ENCODE measurements at places on chromosomes 1 and 21. TPM values are rescaled to one million over a fixed set of nuclear protein-coding genes. Genes with fewer than 3 reads are reported as not detected.

The DPH5 gene
- 56.5 TPM for total RNA-seq

The SPRR5 gene
- not detected for total RNA-seq

The GORAB gene
- total RNA-seq = 9.0 TPM

The FNBP1L gene
- total RNA-seq = 0.81 TPM

DNA sequence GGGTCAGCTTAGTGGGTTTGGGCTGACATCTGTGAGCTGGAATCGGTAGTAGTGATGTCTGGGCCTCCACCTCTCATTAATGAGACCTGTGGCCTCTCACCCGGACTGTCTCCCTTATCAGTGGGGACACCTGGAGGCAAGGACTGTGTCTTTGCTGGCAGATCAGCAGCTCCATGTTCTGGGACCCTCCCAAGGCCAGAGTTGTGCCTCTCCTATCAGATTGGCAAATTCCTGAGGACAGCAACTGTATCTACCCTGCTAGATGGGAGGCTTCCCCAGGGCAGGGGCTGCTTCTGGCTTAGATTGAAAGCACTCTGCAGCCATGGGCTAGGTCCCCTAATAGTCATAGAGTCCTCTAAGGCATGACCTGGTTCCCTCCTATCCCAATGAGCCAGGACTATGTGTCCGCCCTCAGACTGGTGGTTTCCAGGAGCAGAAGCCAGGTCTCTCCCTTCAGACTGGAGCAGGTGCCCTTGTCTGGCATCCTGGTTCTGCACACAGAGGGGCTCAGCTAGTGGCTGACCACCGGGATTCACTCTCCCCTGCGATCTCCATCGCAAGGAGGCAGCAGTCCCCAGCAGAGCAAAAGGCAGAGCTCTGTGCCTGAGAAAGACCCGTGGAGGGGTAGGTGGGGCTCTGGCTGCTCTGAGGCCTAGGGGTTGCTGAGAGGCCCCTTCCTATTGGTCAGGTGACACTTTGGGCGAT lies 5.8 kb downstream of the DRAXIN start:
- DNase-seq = no peak

DNA sequence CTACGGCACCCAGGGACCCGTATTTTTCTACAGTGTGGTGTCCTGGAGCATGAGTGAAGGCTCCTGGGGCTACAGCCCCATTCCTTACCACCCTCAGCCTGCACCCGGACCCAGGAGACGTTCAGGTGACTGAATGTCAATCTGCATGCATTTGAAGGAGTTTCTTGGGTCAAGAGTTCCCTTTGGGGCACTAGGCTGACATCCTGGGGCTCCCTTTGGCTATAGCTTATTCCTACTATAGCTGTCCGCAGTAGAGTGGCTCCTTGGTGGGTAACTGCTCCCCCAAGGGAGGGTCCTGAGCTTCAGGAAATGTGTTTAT lies 19.9 kb upstream of the LRRN2 start:
- no peak for DNase-seq

DNA sequence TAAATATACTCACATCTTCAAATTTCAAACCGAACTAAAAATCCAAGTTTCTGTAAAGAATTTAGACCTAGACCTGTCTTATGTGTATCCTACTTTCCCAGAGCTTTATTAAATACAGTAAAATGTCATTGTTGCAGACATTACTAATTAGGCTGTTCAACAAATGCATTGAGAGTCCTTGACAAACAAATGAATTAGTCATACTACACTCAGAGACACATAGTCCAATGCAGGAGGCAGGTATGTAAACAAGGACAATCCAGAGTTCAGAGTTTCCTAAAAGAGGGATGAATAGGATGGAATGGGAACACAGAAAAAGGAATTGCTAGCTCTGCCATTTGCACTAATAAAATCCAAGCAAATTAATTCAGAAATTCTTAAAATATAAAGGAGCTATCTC lies 1.6 kb upstream of the EGLN1 start:
- DNase-seq = no peak

DNA sequence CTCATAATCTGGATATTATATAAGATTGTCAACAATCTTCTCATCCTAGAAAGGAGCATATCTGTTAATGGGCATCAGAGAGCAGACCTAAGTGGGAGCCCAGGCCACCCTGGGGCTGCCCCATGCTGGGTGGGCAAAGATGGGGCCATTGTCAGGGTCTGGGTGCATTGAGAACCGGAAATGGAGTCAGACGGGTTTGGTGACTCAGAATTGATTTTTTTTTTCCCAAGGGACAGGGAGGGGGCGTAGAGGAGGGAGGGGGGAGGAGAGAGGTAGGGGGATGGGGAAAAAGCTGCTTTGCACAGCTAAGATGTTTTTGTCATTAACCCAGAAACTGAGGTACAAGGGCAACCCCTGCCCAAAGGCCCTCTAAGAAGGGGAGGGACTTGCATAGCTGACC lies 1.3 kb downstream of the ATXN7L2 start:
- no peak for DNase-seq

GRCh38 chr1:222995236-222995580 lies 147.8 kb downstream of the TLR5 start:
- DNase-seq = no peak

DNA sequence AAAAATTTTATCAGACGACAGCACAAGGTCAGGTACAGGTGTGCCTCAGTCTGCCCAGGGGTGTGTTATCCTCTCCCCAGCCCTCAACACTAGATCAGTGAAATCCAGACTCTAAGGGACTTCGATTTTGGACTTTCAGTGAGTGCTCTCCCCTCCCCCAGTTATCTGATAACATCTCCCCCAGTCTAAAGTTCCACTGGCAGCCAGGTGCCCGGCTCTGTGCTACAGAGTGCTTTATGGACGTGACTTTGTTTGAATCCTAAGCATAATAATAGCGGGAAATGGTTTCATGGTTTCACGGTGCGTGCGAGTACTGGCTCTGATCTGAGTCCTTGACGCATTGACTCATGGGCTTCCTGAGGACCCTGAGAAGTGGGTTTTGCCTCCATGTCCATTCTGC lies 3.2 kb downstream of the SPSB1 start:
- no peak for DNase-seq

DNA sequence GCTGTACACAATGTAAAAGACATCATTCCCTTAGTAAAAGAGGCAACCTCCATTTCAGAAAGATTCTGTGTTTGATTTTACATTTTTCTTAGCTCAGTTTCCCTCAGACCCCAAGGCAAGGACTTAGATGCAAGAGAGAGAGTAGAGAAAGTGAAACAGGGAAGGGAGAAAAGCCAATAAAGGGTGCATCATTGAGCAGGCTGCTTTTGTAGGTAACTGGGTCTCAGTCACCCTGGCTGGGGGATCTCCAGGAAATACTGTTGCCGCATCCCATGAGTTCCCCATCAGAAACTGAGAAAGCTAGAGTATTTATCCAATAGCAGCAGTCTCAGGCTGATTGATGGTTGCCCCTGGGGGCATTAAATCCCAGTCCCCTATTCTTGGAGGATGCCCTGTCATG lies 23.1 kb upstream of the DNAH14 start:
- no peak for DNase-seq

DNA sequence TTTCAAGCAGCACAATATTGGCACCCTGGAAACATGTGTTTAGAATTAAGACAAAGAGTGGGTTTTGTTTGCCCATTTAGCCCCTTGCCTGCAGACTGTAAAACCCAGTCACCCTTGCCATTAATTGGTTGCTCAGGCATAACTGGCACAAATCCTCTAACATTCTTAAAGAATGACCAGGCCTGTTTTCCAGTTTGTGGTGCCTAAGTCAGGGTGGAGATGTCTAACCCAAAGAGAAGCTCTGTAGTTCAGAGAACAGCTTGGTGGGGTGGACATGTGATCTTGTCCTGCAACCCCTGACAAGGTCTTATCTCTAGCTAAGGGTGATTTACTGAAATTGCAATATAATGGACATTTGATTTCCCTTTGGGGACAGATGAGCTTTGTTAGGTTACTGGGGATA lies 8.8 kb upstream of the ANGPTL7 start:
- no peak for DNase-seq

DNA sequence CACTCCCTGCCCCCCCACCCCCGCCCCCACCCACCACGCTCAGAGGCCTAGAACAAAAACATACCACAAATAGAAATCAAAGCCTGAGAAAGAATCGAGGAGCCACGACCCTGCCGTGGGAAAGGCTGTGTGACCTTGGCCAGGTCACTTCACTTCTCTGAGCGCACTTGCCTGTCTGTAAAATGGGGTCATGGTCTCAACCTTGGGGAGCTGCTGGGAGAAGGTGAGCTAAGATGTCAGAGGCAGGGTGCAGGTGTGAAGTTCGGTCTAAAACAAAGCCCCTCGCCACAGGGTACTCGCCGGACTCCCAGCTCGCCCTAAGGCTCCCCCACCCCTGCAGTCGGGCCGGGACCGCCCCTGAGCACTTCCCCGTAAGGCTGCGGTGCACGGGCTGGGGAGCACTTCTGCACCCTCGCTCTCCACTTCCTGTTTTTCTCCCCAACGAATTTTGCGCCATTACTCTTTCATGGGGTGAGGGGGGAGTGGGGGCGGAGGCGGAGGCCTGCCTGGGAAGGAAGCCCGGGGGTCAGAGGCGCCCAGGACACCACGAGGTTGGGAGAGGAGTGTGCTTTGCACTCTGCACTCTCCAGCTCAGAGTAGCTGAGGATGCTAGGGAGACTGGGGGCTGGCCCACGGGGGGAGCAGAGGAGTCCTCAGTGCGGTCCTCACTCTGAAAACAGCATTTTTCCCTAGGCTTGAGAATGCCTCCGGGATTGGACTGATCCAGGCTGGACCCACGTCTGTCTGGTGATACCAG lies 21.9 kb upstream of the PIK3CD start:
- peak; percentile 90 for DNase-seq

DNA sequence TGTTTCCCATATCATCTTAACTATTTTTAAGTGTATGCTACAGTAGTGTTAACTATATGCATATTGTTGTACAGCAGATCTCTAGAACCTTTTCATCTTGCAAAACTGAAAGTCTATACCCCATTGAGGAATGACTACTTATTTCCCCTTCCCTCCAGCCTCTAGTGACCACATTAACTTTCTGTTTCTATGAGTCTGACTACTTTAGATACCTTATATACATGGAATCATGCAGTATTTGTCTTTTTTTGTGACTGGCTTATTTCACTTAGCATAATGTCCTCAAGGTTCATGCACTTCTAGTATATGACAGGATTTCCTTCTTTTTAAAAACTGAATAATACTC lies 96.5 kb upstream of the BTG3 start:
- no peak for DNase-seq

DNA sequence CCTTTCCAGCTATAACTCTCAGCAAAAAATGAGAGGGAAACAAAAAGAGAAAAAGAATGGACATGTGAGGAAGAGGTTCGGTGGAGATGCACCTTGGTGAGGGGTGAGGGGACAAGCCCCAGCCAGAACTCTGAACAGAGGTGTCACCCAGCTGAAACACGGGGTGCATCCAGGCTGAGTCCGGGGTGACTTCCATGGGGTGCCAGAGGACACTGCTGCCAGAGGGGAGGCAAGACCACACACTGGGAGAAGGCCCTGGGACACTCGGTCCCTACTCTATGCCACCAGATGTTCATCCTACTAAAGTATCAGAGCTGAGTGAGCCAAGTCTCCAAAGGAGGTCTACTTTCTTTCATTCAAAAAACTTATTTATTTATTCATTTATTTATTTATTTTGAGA lies 36.1 kb upstream of the PPP1R15B start:
- DNase-seq = no peak

GRCh38 chr1:16342331-16343062 lies 9.8 kb downstream of the FBXO42 start:
- DNase-seq = no peak

DNA sequence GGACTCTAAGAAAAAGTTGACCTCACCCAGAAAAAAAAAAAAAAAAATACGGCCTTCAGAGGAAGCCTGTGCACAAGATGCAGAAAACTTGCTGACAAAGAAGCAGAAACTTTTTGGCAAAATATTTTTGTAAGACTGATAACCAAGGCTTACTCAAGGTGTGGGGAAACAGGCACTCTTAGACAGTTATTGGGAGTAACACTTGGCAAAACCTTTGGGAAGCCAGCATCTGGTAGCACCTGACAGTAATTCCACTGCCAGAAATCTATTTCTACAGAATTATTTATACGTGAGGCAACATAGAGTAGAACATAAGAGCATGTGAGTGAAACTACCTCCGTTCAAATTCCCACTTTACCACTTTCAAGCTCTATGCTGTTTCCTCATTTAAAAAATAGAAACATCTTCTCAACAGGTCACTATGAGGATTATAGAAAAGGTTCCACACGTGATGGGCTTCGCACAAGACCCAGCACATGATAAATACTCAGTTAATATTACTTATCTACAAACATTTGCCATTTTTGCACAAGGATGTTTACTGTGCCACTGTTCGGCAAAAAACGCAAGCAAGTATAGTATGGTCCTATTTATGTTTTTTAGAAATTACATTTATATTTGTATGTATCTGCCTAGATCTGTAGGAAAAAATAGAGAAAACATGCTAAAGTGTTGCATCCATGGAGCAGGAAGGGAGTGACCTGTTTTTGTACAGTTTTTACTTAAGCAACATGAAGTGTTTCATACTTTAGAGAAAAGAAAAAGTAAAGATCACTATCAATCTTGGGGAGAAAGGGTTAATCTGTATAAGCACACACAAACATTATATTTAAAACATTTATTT lies 22.2 kb downstream of the MRPL39 start:
- DNase-seq = no peak

GRCh38 chr1:84504580-84505492 lies 1.4 kb upstream of the SPATA1 start:
- DNase-seq = peak; percentile 22

- no peak for DNase-seq
Measured at GRCh38 chr1:61491497-61491896, 233.4 kb downstream of the TM2D1 start.

DNA sequence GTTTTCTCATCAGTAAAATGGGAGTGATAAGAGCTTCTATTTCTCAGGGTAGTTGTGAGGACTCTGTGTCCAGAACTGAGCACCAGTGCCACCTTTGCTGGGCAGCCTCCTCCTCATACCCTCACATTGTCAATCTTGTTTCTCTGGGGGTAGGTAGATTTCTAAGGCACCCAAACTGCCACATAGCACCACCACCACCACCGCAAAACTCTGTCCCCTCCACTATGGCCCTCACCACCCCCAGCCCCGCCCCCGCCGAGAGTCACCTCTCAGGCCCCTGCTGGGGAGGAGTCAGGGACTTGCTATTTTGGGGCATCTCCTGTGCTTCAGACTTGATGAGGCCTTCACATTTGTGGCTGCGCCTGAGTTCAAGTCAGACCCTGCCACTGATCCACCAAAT lies 549.2 kb downstream of the PTPRU start:
- no peak for DNase-seq

All from activated CD4-positive, alpha-beta memory T cell treated with anti-CD3 and anti-CD28 coated beads for 36 hours (primary cell).